ENCODE measurements at places on chromosomes 6 and 20.

DNA sequence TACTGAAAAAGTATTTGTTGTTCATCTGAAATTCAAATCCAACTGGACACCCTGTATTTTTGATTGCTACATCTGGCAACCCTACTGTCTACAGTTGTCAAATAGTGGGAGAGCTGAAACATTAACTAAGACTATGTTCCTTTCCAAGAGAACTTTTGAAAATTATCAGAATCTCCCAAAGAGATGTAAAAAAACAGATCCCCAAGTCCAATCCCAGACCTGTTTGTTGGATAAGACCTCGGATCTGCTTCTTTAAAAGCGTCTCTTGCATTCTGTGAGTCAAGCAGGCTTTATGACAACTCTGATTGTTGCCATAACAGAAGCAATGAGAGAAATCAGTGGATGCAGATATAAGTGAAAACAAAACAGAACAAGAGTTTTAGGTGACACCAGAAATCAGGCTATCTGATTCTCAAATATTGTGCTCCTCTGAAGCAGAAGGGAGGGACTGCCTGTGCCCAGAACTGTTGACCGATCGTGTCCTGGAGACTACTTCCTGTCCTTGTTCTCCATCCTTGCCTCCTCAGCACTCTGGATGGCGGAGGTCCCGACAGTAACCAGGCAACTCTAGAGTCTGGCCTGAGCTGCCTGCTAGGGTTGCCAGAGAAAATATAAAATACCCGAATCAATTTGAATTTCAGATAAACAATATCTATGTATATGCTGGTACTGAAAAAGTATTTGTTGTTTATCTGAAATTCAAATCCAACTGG is 853.8 kb downstream of the MAFB start:
- DNase-seq = no peak

GRCh38 chr20:43448748-43449535 is 8.8 kb upstream of the SRSF6 start:
- DNase-seq = peak; percentile 68

GRCh38 chr6:97630604-97631003 is 347.6 kb upstream of the MMS22L start:
- DNase-seq = no peak

DNA sequence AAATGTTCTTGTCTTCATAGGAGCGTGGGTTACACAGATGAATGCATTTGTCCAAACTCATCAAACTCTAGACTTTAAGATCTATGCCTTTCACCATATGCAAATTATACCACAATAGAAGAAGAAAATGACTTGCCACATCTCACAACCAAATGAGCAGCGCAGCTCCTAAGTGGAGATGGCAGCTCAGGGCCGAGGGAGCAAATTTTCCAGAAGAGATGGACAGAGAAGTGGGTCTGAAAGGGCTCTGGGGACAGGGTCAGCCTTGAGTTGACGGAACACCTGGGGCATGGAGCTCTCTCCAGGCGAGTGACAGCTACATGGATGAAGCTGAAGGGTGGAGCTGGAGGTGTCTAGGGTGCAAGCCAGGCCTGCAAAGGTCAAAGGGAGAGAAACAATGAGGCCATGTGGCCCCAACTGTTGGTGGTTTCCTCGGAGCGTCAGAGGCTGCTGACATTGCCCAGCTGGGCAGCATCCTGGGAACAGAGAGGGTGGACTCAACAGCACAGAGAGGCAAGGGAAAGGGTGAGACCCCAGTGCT is 228.3 kb downstream of the NRN1 start:
- peak; percentile 46 for DNase-seq

- no peak for DNase-seq
Observed at GRCh38 chr6:110485491-110485890, 9.1 kb upstream of the SLC22A16 start.

GRCh38 chr6:11830105-11830504 is 51.5 kb upstream of the ADTRP start:
- DNase-seq = no peak

- DNase-seq = no peak
Observed at GRCh38 chr6:118135371-118135770, 228.3 kb downstream of the SLC35F1 start.

- DNase-seq = no peak
Observed at GRCh38 chr6:163356324-163356723, 58.2 kb upstream of the QKI start.

DNA sequence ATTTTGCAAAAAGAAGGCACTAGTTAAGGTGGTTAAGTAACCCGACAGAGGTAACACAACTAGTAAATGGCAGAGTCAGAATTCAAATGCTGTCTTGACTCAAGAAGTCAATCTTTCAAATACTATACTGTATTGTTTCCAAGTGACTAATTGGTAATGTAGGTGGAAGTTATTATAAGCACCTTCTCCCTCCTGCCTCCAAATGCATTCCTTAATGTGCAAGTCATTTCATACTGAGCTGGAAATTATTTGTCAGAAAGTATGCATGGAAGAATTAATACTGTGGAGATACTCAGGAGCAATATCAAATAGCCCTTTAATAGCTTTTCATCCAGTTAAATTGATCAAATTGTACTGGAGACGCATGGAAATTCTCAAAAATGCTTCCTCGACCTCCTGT is 579.1 kb downstream of the DOK5 start:
- no peak for DNase-seq

- no peak for DNase-seq
Observed at GRCh38 chr6:117718895-117719294, 43.6 kb downstream of the NUS1 start.

- no peak for DNase-seq
Observed at GRCh38 chr20:23403751-23404150, 17.5 kb downstream of the NAPB start.

DNA sequence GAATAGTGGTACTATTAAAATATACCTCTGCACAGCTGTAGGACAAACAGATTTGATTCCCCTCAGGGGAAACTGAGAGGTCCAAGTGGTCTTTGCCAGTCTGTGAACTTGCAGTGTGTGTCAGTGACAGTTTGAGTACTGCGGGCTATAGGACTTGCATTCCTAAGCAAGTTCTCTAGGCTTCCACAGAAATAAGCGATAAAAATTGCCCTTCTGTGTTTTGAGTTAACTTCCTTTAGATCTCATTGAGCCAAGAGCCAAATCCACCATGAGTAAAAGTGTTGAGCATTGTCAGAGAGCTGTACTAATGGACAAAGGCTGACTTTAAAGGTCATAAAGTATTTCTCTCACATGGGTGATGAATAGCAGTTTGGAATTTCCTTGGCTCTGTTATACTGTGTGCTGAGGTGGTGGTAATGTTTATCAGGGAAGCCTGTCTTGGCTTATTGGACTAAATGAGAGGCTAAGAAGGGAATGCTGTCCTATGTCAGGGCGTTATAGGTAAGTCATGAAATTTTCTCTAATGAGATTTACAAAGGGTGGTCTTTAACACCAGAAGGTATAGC is 122.6 kb upstream of the MAP3K7 start:
- DNase-seq = no peak

DNA sequence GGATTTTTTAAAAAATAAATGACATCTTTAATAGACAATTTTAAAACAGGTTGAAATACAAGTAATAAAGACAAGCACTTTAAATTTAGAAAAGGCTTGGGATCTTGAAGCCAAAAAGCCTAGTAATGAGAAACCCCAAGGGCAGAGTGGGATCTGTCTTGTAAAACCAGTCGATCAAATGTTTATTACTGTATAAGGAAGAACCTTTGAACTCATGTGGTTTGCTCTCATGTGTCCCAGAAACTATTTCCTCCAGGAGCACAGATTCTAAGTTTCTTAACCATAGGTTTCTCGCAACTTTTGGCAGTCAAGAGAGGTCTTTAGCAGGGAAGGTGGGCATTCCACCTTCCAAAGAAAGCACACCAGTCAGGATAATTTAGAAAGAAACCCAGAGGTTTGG is 541.7 kb upstream of the BTBD3 start:
- DNase-seq = no peak

DNA sequence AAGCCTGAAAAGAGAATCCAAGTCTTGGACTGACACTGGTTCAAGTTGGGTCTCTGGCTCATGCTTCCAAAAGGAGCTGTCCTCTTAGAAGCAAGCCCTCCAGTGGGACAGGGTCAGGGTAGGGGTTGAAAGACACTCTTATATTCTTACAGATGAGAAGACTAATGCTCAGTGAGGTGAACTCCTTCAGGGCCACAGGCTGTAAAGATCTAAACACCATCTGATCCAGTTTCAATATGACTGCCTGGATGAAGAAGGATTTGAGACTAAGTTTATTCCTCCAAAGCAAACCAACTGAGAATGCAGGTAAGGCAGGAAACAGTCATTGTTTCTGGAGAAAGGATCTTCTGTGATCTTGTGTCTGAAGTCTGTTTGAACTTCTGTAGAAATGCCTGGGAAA is 99.0 kb upstream of the TAB2 start:
- no peak for DNase-seq

- peak; percentile 85 for DNase-seq
Observed at GRCh38 chr6:157273756-157274470, 49.4 kb downstream of the TMEM242 start.

DNA sequence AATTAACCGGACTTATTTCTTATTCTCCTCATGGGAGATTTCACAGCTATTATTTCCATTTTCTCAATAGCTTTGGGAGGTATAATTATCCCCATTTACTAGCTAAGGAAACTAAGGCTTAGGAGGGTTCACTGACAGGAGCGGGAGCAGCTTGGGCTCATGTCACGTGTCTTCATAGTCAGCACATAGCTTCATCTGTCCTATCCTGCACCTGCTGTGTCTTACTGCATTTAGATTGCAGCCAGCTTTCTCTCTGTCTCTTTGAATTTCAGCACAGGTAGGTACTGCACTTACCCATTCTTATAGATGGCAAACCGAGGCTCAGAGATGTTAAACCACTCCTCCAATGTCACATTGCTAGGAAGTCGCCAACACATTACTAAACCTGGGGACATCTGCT is 839.9 kb downstream of the MAFB start:
- DNase-seq = no peak

DNA sequence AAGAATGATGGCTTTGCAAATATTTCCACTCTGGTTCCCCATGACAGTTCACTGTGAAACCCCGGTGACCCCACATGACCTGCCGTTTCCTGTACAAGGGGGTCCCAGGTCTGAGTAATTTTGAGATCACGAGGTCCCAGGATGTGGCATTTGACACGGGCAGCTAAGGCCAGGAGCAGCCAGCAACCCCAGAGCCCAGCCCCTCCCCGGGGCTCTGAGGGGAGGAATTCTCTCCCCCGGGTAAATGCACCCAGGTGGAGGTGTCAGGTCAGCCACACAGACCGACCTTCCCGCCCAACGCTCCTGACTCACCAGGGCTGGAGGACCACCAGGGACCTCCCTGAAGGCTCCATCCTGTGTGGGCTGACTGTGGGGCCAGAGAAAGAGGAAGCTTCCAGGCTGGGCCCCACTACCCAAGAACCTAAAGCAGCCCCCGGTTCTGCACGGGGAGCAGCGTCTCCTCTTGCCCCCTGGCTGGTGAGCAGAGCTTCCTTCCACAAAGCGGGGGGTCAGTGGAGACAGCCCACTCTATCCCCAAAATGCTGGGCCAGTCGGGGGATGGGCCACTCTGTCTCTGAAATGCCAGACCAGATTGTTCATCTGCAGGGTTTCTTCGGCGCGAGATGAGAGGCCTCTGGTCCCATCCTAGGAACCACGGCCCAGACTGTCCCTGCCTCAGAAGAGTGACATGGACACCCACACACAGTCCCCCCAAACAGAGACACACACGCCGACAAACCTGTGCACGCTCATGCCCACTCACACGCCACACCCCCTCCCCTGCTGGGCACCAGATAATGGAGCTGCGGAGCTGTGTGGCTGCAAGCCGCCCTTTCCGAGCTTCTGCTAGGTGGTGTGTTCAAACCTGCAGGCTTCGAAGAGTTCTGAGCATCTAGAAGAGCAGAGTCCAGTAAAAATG is 23.4 kb upstream of the SLCO4A1 start:
- peak; percentile 64 for DNase-seq

- peak; percentile 34 for DNase-seq
Observed at GRCh38 chr20:15200147-15200565, 862.7 kb upstream of the FLRT3 start.

GRCh38 chr20:3398681-3399252 is 8.7 kb downstream of the DNAAF9 start:
- no peak for DNase-seq

DNA sequence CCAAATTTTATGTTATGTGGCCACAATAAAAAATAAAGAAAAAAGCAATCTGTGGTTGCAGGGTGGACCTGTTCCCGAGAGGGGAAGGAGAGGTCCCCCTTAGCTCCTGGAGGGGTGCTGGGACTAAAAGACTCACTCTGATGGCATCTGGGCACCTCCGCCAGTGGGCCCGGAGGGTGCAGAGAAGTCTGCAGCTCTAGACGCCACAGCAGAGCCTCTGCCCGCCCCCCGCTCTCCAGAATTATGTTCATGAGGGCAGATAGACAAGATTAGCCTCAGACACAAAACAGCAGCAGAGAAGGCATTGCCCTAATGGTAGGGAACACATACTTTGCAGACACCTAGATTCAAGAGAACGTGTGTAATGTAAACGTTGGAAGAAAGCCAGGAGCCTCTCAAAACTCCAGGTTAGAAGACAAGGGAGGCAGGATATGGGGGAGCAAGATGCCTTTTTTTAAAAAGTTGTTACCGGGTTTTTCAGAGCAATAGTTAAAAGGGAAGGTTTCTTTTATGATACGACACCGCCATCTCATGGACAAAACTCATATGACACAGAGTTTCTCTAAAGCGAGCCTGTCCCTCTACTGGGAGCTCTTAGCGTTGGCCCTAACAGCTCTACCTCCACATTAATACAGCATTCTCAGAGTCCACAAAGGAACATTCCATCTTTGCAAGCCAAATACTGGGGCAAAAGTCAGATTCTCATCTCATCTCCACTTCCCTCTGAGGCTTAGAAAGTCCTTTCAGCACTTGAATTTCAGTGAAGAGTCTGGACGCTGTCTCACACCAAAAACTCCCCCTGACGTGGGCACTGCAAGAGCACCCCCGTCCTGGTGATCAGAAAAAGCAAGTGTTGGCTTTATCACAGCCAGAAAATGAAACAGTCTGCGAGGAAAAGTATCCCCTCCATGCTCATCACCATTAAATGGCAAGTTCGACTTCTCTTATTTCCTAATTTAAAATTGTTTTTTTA is 47.2 kb downstream of the FOXF2 start:
- DNase-seq = peak; percentile 86

DNA sequence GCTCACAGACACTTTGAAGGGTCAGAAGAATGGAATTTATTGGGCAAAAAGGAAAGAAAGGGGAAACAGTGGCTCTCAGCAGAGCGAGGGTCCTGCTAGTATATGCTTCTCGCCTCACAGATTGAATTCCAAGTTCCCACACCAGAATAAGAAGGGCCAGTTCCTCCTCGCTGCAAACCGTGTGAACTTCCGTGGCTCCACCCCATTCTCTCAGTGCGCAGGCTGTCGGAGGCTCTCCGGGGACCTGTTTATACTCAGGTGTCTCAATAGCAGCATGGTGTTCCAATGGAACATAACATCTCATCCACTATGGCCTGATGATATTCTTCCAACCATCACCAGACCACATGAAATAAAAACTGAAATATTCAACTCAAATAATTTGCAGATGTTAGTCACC is 4.6 kb downstream of the SAMD3 start:
- DNase-seq = no peak

- no peak for DNase-seq
Observed at GRCh38 chr6:514396-514978, 122.9 kb downstream of the IRF4 start.

Data from GM13977 (cell line).